ENCODE measurements at places on chromosomes 4 and X.

- no peak for DNase-seq
These were observed 79.5 kb upstream of the SLIT2 start for GRCh38 chr4:20172070-20172760.

GRCh38 chr4:54575919-54576318, 81.8 kb upstream of the KIT start:
- no peak for DNase-seq

DNA sequence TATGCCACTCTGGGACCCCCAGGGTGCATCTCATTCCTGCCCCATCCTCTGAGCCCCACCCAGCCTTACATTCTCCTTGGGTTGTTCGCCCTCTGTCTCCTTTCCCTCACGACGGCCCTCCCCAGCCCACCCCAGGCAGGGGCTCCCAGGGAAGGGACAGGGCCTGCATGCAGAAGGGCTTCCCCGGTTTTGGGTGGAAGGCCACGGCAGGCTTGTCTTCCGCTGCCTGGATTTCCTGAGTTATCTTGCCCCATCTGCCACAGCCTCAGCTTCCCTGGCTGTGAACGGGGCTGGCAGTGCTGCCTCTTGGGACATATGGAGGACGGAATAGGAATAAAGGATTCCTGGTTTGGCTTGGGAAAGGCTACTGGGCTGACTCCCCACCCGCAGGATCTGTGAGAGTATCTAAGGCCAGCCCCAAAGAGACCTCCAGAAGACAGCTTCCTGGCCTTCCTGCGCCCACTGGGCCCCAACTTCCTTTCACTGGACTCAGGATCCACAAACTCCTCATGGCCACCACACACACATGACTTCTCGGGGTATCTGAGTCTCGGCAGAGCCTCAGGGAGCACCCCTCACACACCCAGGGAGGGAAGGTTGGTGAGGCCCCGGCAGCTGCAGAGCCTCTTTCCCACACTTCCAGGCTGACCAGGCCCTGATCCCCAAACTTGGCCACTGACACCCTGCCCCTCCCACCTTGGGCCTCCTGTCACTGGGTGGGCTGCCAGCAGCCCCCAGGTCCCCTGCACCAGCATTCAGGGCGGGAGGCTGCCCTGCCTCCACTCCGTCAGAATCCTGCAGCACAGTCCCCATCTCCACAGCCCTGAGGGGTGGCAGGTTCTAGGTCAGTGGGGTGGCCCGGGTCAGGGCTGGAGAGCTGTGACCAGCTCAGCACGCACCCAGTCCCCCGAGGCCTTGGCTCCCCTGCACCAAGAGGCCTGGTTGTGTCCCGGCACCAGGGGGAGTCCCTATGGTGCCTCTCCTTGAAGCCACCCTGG, 3.5 kb upstream of the MXD4 start:
- DNase-seq = no peak

DNA sequence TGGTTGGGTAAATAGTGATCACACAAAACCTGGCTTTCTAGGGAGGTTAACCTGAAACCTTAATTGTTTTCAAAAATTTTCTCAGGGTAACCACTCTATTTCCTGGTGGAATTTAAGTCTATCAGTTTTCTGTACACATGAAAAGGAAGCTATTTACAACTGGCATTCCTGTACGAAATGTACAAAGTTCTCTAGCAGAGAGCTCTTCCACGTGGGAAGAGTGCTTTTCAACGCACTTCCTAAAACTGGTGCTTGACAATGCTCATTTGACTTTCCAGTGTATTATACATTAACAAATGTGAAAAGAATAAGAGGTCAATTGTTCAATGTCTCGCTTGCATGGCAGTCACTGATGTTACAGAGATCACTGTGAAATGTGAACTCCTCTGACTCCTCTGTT, 2.8 kb upstream of the SOD3 start:
- no peak for DNase-seq

GRCh38 chrX:2707334-2707760, 16.3 kb downstream of the CD99 start:
- DNase-seq = peak; percentile 99

GRCh38 chr4:81491943-81492342, 20.2 kb upstream of the RASGEF1B start:
- DNase-seq = no peak

- no peak for DNase-seq
These were observed 3.8 kb upstream of the CENPC start for GRCh38 chr4:67549123-67549522.

GRCh38 chrX:16772460-16772859, 13.8 kb upstream of the TXLNG start:
- no peak for DNase-seq

GRCh38 chr4:6783111-6783981, 819 bp downstream of the KIAA0232 start:
- peak; percentile 91 for DNase-seq

GRCh38 chr4:122759639-122760310, 27.3 kb downstream of the BBS12 start:
- DNase-seq = no peak

DNA sequence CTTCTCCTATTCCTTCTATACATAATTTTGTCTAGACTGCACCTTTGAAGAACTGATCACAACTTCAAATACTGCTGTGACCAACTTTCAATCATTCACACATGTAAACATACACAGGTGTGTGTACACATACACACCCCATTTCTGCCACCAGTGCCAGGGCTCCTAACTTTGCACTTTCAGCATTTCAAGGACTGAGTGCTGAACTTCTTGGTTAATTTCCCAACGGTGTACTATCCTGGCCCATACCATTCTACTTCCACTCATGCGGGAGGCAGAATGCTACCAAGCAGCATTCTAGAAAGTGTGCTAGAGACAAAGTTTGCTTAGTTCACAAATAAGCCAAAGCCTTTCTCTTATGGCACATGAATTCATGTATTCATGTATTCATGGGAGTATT, 51.2 kb downstream of the RPGR start:
- no peak for DNase-seq

GRCh38 chrX:23888887-23889501, 18.7 kb downstream of the APOO start:
- peak; percentile 35 for DNase-seq

DNA sequence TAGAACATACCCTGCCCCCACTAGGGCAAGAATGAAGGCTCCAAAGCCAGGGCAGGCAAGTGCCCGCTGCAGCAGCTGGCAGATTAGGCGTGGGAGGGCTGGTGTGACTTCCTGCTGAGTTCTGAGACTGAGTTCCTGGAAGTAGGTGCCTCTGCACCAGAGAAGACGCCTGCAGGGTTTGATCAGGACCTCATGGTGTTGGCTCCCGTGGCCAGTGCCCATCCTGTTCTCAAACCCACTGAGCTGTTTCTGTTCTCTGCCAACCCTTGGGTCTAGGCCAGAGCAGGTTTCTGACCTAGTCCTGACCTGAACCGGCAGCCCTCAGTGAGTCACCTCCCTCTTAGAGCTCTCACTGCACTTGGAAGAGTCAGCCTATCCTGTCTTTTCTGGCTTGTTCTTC, 220.7 kb downstream of the HS6ST2 start:
- DNase-seq = no peak

DNA sequence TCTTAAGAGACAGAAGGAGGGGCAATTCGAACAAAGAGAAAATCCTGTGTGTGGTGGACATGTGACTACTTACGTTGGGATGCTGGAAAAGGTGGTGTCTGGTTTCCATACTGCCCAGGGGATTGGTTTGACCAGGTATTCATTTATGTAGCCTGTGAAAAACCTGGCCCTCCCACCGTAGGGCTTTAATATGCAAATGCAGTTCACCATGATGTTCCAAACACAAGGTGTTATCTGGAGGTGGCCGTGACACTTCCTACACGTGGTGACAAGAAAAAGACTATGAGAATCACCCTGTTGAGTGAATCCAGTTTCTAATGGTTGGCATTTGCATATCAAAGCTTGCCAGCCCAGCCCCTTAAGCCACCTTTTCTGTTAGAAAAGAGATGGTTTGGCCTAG, 27.9 kb downstream of the UGT2B4 start:
- no peak for DNase-seq

DNA sequence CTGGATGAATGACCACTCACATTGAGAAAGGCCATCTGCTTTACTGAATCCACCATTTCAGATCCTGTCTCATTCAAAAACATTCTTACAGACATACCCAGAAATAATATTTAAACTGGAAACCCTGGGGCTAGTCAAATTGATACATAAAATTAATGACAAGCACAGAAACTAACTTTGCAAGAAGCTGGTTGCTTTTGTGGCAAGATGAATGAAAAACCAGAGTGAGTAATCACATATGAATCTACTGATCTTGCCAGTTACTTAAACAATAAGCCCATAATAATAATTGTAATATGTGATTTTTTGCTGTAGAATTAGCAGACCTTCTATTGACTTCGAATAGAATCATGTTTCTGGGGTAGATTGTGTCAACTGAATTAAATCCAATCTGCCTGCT, 235.1 kb downstream of the PPARGC1A start:
- DNase-seq = peak; percentile 4

GRCh38 chrX:118338930-118339329, 7.0 kb upstream of the WDR44 start:
- no peak for DNase-seq

- no peak for DNase-seq
These were observed 61.3 kb upstream of the KDR start for GRCh38 chr4:55186700-55187099.

DNA sequence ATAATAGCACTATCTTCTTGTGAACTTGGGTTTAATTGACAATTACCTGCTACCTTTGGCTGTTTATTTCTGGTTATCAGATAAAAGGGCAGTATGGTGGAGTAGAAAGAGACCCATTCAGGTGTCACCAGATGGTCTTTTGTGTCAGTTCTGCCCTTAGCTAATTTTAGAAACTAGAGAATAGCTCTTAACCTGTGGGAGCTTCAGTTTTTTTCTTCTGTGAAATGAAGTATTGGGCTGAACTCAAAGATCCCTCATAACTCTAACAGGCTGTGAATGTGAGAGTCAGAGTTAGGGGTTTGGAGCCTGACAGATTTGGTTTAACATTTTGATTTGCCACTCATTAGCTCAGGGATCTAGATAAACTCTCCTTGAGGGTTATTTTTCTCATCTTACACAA, 335.2 kb downstream of the PPP1R2C start:
- no peak for DNase-seq

DNA sequence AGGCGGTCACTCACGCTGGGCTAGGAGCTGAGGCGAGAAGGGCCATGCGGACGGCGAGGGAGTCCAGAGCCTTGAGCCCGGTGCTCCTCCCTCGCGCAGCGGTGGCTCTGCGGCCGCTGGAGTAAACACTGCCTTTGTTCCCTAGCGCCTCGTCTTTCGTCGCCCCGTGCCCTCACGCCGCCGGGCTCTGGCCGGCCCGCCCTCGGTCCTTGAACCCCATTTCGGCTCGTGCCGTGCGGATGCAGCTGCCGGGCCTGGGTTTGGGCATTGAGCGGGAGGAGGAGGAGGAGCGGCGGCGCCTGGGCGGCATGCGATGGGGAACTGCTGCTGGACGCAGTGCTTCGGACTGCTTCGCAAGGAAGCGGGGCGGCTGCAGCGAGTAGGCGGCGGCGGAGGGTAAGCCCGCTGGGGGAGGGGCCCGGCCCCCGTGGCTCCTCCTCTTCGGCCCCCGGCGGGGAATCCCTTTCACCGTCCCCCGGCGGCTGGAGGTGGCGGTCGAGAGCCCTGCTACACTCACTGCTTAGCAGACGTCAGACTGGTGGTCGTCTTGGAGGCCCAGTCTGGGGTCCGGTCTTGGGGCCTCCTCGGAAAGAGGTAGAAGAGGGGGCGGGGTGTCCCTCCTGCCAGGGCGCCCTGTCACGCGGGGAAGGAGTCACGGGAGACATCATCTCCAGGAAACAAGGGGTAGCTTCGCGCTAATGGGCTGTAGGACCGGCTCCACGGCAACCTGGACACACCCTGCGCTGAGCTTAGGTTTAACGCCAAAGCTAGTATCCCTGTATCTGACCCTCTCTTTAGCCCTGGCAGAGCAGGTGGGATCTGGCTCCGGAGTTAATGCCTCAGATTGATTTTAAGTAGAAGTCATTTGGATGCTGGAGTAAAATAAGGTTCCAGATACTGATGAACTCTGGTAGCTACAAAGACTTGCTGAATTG, at the start of gene AP1AR:
AP1AR (plus strand) TSS at position 9 of the 935 bp plus-strand sequence; CDS start at position 314, 305 bp downstream.
- peak; percentile 91 for DNase-seq

- DNase-seq = peak; percentile 39
These were observed 88.3 kb downstream of the EVC2 start for GRCh38 chr4:5619913-5620625.

DNA sequence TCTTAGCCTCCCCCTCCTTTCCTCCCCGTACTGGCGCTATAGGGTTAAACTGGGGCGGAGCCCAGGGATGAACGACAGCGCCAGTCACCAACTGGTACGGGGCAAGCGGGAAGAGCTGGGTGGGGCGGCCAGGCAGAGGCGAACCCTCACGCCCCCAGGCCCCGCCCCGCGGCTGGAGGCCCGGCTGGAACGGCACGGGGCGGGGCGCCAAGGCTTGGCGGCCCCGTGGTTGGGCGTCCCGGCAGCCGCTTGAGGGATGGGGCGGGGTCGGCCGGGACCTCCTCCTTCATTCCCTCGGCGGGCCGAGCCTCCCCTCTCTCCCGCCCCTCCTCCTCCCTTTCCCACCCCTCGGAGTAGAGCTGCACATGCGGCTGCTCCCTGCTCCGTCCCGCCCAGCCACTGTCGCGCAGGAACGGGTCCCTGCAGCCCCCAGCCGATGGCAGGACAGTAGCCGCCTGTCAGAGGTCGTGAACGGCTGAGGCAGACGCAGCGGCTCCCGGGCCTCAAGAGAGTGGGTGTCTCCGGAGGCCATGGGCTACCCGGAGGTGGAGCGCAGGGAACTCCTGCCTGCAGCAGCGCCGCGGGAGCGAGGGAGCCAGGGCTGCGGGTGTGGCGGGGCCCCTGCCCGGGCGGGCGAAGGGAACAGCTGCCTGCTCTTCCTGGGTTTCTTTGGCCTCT, at the start of gene EDA:
EDA (plus strand) TSS at position 335 of the 678 bp plus-strand sequence.
- DNase-seq = peak; percentile 45

- DNase-seq = peak; percentile 44
These were observed 1.1 kb downstream of the SOWAHB start for GRCh38 chr4:76896614-76897535.

DNA sequence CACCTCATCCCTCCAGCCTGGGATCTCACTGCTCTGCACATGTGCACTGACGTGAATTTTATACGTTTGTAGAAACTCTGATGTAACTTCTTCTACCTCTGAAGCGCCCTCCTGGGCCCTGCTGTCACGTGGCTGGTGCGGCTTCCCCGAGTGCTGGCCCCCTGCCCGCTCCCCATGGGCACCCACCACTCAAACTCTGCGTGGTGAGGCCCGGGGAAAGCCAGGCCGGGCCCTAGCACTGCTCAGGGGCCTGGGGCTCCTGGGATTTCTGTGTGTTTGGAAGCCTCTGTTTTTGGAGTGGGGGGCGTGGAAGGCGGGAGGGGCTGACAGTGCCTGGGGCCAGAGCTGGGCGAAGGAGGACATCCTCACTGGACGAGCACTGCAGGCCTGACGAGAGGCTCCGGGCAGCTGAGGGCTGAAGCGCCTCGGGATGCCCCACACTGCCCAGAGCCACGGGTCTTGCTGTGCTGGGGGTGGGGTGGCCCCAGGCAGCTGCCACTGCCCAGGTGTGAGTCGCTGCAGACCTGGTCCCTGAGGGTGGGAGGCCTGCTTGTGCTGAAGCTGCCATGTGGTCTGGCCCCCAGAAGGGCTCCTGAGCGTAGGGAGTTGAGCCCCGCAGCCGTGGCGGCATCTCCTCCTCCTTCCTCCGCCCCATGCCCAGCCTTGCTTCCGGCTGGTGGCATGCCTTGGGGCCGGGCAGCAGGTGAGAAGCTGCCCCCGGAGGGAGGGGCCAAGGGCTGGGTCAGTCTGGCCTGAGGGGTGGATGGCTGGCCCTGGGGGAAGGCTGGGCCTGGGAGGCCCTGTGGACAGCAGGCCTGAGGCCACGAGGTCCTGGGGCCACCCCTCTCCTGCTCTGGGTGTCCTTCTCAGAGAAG, 7.7 kb downstream of the NAT8L start:
- no peak for DNase-seq
